ENCODE measurements at places on chromosomes 7 and 10. TPM values are rescaled to one million over a fixed set of nuclear protein-coding genes. Genes with fewer than 3 reads are reported as not detected.

Gene SH2D4B
- 0.09 TPM for polyA plus RNA-seq

Gene GFRA1
- 0.27 TPM for polyA plus RNA-seq

Gene VWA2
- polyA plus RNA-seq, result not detected

Gene CYP2C19
- polyA plus RNA-seq, result 22.2 TPM

Gene PNLIPRP1
- 4.5 TPM for polyA plus RNA-seq

Gene DAGLB
- 21.9 TPM for polyA plus RNA-seq

Gene NET1
- 187 TPM for polyA plus RNA-seq

Gene PAPOLB
- not detected for polyA plus RNA-seq
